ENCODE measurements at places on chromosomes 16 and 17.

DNA sequence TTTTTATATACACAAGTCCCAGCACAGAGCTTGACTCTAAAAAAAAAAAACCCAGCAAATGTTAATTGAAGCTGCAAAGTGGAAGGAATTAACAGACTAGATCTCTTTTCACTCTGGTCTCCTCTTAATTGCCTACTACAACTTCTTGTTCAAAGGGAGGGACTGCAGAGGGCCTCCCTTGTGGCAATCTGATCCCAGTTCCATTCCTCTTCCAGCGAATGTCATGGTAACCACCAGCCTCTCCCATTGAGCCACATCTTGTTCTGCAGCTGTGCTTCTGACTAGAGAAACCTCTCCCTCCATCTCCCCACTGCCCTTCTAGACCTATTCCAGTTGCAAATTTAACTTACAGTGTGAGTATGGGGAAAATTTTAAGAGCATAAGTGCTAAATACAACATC, 5.9 kb downstream of the SUPT6H start:
- no peak for DNase-seq

DNA sequence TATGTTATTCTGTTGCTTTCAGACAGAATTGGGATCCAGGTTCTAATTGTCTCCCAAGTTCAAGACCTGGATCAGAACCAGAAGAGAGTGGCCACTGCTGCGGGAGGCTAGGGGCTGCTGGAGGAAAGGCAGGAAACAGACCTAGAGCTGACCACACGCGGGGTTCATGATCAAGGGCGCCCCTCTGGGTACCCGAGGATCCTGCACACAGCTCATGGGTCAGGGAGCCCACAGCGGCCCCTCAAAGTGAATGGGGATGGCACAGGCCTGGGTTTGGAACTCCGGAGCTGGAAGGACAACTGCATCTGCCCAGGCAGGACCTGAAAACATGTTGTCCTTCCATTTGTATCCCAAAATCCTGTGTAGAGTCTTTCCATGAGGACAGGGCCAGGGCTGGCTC, 107.0 kb downstream of the RMI2 start:
- no peak for DNase-seq

- DNase-seq, result no peak
Observed at GRCh38 chr17:61144617-61145564, 254.8 kb upstream of the TBX2 start.

GRCh38 chr16:7376227-7376626, 43.6 kb downstream of the RBFOX1 start:
- DNase-seq, result no peak

DNA sequence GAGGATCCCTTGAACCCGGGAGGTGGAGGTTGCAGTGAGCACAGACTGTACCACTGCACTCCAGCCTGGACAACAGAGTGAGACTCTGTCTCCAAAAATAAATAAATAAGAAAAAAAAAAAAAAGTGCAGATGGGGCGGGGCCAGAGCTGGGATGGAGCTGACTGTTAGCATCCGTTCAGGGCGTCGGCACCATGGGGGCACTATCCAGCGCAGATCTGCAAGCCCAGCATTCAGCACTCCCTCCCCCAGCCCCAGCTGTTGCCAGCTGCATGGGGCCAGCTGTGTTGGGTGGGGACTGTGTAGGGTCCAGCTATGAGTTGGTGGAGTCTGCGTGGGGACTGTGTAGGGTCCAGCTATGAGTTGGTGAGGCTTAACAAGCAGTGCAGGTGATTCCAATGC, 13.3 kb downstream of the GPRC5C start:
- DNase-seq, result no peak

DNA sequence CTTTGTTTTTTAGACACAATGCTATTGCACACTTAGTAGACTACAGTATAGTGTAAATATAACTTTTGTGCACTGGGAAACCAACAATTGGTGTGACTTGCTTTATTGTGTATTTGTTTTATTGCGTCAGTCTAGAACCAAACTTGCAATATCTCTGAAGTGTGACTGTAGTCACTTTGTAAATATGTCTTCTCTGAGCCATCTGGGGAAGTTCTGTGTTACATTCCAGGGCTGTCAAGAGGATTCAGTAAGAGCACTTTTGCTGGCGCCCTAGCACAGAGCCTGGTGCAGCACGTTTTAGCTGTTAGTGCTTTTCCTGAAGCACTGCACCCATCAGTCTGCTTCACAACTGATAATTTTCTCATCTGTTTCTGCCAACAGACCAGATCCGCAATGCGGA, 73.2 kb downstream of the NT5M start:
- DNase-seq, result no peak

- DNase-seq, result peak; percentile 91
Observed at GRCh38 chr16:67109407-67110135, at the start of gene PHAF1. PHAF1 (plus strand) TSS chr16:67109941; CDS start chr16:67110176, 235 bp downstream.

- peak; percentile 78 for DNase-seq
Observed at GRCh38 chr17:64507413-64507782, 621 bp downstream of the CEP95 start.

GRCh38 chr16:76199681-76200220, 77.5 kb upstream of the CNTNAP4 start:
- DNase-seq, result no peak

- no peak for DNase-seq
Observed at GRCh38 chr17:50830994-50831393, 4.4 kb upstream of the WFIKKN2 start.

DNA sequence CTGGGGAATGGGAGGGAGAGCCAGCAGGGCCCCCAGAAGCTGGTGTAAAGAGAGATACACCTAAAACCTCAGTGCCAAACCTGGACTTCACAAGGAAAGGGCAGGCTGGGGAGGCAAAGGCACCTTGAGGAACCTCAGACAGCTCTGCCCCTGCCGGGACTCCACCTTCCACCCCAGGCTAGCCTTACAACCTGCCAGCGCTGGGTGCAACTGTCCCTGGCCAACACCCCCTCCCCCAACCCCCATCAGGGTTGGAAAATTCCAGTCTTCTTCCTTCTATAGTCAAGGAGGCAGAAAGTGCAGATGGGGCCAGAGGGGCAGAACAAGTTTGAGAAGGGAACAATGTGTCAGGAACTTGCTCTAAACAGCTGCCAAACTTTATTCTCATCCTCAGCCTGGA, 2.2 kb downstream of the YBX2 start:
- no peak for DNase-seq

DNA sequence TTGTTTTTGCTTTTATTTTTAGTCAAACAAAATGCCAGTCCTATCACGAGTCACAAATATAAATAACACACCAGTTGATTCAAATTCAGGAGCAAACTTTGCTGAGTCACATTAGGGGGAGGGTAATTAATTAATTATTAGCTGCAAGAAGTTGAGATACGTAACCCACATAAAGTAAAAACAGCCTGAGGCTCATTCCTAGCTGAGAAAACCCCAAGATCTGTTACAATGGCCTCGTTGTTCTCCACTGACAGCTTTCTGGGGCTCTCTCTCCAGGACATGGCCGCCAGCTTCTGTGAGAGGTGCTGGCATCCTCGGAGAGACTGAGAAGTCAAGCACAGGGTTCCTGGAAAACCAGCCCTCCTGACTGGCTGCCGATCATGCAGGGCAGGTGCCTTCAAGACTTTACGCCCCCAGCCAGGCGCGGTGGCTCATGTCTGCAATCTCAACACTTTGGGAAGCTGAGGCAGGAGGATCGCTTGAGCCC, 11.1 kb downstream of the RAB40B start:
- peak; percentile 76 for DNase-seq

GRCh38 chr16:83826146-83826913, 18.6 kb downstream of the HSBP1 start:
- DNase-seq, result peak; percentile 82

GRCh38 chr17:70446446-70446845, 277.1 kb downstream of the KCNJ2 start:
- DNase-seq, result no peak

DNA sequence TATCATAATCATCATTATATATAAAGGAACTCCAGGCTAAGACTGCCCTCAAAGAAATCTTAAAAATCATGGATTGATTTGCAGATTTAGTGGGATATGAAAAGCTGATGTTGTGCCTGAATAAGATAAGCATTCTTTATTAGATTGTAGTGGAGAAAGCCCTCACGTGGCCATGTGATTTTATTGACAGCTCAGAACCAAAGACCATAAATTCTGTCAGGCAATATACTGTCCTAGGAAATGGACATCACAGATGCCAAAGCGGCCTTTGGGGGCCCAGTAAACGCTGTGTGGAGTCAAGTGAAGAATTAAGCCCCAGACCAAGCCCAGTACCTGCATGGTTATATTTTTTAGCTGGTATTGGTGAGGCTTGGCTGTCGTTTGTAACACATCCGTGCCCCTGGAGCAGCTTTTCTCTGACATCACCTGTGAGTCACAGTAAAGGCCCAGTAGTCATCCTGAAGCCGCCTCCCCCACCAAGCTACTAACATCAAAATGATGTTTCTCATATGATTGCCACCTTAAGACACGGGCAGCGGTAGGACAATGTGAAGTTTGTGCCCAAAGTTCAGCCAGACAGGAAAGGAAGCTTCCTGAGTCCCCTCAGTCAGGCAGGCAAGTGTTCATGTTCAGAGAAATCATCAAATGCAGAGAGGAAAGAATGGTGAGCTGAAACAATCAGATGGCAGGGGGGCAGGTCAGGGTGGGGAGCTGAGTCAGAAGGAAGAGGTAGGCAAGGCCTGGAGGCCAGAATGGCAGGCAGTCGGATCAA, 209.4 kb downstream of the IRX3 start:
- DNase-seq, result no peak
